ENCODE measurements at places on chromosomes 1 and 21.

DNA sequence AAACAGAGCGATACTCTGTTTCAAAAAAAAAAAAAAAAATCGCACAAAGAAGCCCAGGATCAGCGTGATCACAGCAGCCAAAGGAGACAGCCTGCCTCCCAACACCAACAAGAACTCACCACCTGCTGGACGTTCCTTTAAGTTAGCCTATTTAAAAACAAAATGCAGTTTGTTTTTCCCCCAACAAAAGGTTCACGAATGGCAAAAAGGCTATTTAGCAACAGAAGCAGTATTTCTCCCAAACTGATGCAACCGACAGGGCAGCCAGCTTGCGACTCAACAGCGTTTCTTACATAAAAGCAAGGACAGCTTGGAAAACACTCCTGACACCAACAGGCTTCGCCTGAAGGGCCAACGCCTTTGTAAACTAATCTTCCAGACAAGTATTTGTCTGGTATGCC, 6.8 kb downstream of the SSU72 start:
- DNase-seq = no peak

- no peak for DNase-seq
Observed at GRCh38 chr1:224433041-224433691, 1.4 kb downstream of the WDR26 start.

- no peak for DNase-seq
Observed at GRCh38 chr1:114700036-114700600, 4.8 kb upstream of the AMPD1 start.

GRCh38 chr1:20867847-20868246, 80.7 kb upstream of the HP1BP3 start:
- DNase-seq = no peak

DNA sequence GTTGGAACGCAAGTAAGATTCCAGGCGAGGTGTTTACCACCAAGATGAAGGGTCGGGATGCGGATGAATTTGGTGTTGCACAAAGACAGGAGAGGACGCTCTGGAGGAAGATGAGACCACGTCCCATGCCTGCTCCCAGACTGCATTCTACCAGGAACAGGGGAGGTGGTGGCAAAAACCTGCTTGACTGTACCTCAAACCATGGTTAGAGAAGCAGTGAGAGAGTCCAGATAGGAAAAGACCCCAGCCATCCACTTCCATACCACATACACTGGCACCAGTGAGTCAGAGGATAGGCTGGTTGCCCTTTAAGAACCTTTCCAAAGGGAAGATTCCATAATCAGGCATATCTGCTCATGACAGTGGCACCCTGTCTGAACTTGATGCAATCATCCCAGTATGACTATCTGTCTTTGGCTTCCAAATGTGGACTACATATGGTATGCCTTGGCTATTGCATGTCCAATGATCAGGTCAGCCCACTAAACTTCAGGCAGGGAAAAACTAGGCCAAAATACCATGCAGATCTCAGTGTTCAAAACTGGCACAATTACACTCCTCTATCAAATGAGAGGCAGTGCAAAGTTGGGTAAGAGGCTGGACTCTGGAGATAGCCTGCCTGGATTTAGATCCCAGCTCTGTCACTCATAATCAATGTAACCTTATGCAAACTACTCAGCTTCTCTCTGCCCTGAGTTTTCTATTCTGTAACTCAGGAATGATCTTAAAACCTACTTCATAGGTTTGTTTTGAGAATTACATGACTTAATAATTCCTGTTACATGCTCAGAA, 20.6 kb downstream of the NPR1 start:
- DNase-seq = no peak

DNA sequence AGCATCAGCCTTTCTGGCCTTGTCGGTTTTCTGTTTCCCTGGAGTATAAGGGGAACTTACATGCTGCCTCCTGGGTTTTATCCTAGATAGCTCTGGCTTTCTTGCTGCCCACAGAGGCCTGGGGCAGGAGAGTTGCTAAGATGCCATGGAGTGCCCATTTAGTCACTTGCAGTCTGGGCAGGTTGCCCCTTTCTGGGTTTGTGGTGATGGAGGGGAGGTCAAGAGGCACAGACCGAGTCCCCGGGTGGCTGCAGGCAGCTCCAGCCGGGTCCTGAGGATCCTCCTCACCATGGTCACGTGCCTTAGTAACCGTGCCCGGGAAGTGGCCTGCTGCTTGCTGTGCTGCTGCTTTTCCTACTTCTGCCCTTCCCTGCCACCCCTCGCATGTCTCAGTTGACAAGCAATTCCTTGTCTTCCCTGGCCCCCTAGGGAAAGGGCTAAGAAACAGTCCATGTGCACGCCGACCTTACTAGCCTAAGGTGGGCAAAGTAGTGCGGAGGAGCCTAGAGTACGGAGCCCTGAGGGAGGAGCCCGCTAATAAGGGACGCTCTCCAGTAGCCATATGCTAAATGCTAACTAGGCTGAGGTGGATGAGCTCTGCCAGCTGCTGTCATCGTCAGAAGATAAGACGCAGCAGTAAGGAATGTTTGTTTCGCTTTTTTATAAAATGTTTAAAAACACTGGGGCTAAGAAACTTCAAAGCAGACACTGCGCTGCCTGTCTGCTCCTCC, 34.8 kb downstream of the CLCA1 start:
- no peak for DNase-seq

GRCh38 chr21:42117229-42117966, 46.3 kb downstream of the UMODL1 start:
- DNase-seq = peak; percentile 42

- DNase-seq = peak; percentile 59
Observed at GRCh38 chr1:62439652-62440371, 3.0 kb downstream of the USP1 start.

- no peak for DNase-seq
Observed at GRCh38 chr1:41495210-41495948, 10.9 kb upstream of the EDN2 start.

DNA sequence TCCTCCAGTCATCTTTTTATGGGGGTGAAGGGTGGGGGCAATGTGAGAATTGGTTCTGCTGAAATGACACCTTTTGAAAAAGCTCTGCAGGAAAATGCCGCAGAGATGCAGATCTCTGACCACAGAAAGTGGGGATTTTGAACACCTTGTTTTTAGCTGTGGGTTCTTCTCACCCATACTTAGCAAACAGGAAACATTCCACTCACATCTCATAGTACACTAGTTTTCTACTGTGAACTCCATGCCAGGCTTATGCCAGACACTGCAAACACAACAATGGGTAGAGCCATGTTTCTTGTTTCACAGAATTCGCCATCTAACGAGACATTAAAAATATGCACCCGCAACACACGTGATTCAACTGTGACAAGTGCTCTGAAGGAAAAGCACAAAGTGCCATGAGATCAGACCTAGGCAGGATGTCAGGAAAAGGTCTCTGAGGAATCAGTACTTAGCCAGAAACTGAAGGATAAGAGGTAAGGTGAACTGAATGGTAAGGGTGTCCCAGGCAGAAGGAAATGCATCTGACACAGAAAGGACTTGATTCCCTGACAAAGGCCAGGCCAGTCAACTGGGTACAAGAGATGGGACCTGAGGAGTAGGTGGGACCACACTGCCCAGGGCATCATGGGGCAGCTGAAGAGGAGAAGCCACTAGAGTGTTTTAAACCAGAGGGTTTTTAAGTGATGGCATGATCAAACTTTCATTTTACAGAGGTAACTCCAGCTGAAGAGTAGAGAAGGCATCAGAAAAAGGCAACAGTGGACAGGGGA, 83.8 kb upstream of the JAK1 start:
- no peak for DNase-seq

GRCh38 chr21:46057111-46057709, 40.7 kb upstream of the COL6A2 start:
- DNase-seq = no peak

- DNase-seq = no peak
Observed at GRCh38 chr1:38612951-38613350, 246.6 kb downstream of the RRAGC start.

DNA sequence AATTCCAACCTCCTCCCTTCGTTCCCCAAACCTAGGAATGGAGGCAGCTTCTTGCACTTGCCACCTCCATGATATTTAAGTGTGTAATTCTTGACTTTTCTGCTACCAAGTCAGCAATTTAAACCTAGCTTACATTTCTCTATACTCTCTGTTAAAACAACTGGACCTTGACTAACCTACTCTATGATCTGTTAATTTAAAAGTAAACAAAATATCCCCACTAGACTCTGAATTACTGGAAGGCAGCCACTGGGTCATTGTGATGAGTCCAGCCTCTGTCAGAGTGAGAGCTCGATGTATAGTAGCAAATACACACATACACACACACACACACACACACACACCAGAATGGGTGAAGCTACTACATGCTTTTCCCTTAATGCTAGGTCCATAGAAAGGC, 40.0 kb upstream of the DHCR24 start:
- no peak for DNase-seq

- DNase-seq = no peak
Observed at GRCh38 chr1:208985231-208985630, 598.3 kb upstream of the CAMK1G start.

DNA sequence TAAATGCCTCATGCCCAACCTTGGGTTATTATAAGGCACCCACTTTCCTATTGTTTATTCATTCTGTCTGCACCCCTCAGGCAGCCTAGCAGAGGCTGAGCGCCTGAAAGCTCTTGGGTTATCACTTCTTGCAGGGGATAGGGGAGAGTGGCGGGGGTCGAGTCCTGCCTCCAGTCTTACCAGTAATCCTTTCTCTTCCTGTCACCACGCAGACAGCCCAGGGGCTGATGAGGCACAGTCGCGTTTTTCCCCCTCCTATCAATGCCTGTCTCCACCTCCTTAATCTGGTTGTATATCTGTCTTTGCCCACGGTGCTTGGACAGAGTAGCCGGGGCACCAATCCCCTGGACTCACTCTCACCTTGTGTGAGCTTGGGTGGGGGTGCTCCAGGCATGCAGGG, 733.1 kb downstream of the MATN1 start:
- DNase-seq = no peak

DNA sequence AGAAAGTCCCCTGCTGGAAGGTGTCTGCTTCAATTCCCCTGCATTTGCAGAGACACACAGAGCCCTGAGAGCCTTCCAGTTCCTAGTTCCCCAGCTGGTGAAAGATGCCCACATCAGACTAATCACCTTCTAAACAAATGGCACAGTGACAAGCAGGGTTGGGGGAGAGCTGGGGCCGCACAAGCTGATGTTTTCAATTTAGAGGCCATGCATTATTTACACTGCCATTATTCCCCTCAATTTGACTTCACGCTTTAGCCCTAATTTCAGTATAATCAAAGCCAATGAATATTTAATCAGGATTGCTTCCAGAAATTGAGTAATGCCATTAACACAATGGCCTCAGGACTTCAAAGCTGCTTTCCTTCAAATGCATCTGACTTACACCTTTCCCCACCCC, 81.5 kb downstream of the BEND5 start:
- DNase-seq = no peak

- no peak for DNase-seq
Observed at GRCh38 chr1:58829866-58830265, 46.0 kb upstream of the JUN start.

- DNase-seq = no peak
Observed at GRCh38 chr1:26418865-26419349, 8.3 kb downstream of the LIN28A start.

GRCh38 chr21:43811262-43812105, 22.1 kb downstream of the RRP1 start:
- DNase-seq = no peak

DNA sequence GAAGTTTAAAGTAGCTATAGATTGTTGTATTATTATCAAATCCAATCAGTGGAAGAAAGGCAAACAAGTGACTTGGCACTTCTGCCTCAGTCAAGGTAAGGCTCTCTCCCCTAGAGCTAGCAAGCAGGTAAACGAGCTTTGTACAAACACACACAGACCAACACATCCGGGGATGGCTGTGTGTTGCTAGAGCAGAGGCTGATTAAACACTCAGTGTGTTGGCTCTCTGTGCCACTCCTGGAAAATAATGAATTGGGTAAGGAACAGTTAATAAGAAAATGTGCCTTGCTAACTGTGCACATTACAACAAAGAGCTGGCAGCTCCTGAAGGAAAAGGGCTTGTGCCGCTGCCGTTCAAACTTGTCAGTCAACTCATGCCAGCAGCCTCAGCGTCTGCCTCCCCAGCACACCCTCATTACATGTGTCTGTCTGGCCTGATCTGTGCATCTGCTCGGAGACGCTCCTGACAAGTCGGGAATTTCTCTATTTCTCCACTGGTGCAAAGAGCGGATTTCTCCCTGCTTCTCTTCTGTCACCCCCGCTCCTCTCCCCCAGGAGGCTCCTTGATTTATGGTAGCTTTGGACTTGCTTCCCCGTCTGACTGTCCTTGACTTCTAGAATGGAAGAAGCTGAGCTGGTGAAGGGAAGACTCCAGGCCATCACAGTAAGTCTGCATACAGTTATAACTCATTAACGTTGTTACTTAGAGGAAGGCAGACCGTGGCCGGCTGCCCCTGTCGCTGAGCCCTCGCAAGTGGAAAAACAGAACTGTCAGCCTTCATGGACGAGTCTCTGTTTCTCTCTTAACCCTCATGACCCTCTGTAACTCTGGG, at the start of gene PALMD:
PALMD (plus strand) TSS at position 415 of the 833 bp plus-strand sequence; CDS start at position 620, 205 bp downstream.
- no peak for DNase-seq
